ENCODE measurements at places on chromosomes 7 and 10.

- no peak for DNase-seq
Observed at GRCh38 chr7:120028636-120029035, 244.3 kb upstream of the KCND2 start.

GRCh38 chr7:26284995-26285632 is 6.5 kb upstream of the SNX10 start:
- no peak for DNase-seq

DNA sequence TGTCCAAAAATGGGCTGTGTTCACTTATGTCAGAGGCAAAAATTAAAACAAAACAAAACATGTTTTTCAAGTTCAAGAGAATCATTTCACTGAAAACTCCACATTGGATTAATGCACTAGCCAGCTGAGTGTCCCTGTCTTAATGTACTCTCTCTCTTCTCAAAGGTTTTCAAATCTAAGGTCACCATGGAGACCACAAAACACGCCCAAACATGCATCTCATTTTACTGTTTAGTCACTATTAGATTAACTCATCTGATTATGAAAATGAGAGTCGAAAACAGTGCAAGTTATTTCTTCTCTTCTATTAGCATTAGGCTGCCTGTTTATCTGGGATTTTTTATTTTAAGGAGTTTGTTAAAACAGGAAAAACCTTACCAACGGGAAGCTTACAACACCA is 70.8 kb upstream of the ASAH2 start:
- DNase-seq, result no peak

DNA sequence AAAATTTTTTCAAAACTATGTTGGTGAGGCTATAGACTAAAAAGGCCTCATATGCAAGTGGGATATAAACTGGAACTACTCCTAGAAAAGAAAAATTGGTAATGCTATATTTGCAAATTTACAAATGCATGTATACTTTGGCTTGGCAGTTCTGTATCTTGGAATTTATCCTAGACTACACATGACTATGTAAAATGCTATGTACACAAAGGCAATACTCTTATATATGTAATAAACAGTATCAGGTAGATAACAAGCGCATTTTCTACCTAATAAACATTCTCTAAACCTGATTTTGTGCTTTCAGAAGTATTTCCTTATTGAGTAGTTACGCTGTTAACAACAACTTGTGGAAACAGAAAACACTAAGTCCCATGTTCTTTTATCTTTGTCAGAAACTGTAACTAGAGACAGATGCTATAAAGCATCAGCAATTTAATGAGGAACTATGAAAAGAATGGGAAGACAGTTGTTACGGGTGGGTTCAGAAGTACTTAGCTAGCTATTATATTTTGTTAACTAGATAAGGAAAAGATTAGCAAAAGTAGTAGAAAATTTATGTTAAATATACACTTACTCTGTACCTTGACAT is 107.8 kb downstream of the ARHGAP12 start:
- no peak for DNase-seq

DNA sequence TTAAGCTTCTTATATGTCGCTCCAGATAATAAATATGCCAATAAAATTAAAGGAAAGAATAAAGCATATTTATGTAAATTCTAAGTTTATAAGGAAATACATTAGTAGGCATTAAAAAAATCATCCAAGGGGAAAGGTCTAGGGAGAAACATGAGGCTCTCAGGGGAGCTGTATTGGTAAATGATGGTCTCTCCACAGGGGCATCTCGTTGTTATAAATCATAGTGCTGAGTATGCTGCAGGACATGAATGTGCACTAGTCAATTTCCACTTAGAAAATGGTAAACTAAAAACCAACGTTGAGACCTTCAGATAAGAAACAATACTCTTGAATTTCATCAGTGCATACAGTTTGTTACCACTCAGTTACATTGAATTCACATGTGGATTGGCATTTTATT is 194.0 kb upstream of the AHR start:
- DNase-seq, result no peak

All from stimulated activated CD8-positive, alpha-beta memory T cell treated with anti-CD3 and anti-CD28 coated beads, Interleukin-4, amount 100 ng/mL, for 1 hour (primary cell).